Activated T-helper 17 cell treated with anti-CD3 and anti-CD28 coated beads, Interleukin-2, amount 50 U/mL, for 72 hours (primary cell): ENCODE measurements at places on chromosomes 16 and 17. TPM values are rescaled to one million over a fixed set of nuclear protein-coding genes. Genes with fewer than 3 reads are reported as not detected.

- peak; percentile 47 for ATAC-seq
Measured at GRCh38 chr16:85717393-85718152, 28.8 kb upstream of the GINS2 start.

DNA sequence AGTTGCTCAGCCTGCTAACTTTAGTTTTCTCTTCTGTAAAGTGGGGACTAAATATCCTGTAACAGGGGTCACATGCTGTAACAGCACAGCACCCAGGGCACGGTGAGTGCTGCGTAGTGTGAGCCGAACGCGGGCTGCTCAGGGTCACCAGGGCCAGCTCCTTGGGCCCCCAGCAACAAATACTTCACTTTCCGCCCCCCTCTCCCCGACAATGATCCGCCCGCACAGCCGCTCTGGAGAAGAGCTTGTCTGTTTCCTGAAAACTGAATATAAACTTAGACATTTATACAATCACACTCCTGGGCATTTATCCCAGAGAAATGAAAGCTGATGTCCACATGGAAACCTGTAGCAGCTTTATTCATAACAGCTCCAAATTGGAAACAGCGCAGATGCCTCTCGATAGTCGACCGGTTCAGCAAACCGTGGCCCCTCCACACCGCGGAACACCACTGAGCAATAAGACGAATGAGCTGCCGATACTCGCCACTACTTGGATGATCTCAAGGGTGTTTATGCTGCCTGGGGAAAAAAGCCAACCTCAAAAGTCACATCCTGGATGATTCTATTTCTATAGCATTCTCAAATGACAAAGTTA, 267.2 kb downstream of the PARN start:
- ATAC-seq, result no peak

DNA sequence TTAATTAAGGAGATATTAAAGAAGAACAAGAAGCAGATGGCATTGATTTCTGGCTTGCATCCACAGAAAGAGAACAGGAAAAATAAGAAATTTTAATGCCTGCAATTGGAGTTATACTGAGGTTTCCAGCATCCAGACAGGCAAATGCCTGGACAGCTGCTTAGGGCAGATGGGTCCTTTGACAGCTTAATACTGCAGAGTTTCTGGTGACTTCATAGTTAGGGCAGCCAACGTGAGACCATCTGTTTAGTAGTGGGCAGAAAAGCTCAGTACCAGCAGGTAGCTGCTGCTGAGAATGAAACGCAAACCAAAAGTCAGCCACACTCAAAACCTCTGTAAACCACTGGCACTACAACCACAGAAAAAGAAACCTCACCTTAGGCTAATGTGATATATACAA, 109.8 kb downstream of the CDK5R1 start:
- peak; percentile 23 for ATAC-seq

DNA sequence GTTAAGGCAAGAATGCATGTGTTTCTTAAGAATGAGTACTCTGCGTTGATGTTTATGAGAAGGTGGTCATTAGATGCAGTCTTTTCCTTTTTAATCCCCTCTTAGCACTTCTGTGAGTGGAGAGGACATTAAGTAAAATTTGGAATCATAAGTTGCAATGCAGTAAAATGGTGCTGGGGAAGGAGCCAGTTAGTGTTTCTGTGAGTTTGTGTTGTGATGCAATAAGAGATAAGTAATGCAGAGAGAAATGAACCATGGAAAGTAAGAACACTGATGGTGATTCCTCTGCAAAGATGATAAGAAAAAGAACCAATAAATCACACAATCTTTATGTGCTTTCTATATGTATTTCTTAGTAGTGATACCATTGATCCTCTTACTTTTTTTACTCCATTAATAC, 20.0 kb downstream of the ABHD15 start:
- ATAC-seq, result no peak

DNA sequence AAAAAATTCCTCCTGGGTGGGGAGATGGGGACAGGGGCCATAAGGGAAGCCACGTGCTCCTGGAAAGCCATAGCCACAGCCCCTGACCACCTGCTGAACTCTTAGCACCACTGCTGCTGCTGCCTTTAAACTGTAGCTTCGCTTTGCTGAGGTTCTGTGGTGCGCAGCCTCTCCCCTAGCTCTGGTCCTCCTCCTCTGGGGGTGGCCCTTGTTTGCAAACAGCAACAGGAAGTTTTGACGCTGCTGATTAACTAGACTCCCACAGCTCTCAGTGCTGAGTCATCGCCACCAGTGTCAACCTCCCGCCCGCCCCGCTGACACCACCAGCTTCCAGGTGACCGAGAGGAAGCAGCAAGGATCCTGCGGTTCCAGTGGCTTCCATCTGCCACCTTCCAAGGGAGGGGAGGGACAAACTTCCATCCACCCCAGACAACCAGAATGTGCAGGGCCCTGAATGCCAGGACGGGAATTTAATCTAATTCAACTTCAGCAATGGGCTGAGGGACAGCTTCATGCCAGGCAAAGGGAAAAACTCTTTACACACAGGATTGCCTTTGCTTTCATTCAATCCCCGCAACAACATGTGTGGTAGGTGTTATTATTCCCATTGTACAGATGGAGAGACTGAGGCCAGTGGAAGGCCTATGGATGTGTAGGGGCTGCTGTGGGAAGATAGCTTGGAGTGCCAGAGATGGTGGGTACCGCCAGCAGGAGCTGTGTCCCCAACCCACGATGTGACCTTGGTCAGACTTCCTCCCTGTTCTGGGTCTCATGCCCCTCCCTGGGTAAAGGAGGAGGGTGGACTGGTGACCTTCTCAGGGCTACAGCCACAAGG, 8.1 kb upstream of the KIFC3 start:
- ATAC-seq, result peak; percentile 98

The ATXN2L gene
- 246 TPM for total RNA-seq

The AOC2 gene
- 2.0 TPM for total RNA-seq

The ZNF174 gene
- 8.4 TPM for total RNA-seq

The CAVIN1 gene
- total RNA-seq, result 6.1 TPM

The P3H4 gene
- 0.64 TPM for total RNA-seq
